ENCODE measurements at places on chromosomes 7 and 10.
A peak's percentile ranks its signal among the peaks of the same experiment; 100 is the strongest.

DNA sequence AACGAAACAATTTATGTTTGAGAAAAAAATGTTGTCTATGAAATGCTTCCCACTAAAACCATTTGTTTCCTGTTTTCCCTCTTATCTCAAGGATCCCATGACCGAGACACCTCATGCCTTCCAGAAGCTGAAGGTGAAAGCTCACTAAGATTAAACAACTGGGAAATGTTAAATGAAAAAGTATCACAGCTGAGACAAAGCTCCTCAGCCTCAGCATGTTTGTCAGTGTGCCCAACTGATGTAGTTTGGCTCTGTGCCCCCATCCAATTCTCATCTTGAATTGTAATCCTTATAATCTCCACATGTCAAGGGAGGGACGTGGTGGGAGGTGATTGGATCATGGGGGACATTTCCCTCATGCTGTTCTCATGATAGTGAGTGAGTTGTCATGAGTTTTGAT, 327.3 kb downstream of the HTR7 start:
- no peak for DNase-seq

GRCh38 chr10:21518641-21519396, 6.7 kb downstream of the SKIDA1 start:
- DNase-seq = no peak

DNA sequence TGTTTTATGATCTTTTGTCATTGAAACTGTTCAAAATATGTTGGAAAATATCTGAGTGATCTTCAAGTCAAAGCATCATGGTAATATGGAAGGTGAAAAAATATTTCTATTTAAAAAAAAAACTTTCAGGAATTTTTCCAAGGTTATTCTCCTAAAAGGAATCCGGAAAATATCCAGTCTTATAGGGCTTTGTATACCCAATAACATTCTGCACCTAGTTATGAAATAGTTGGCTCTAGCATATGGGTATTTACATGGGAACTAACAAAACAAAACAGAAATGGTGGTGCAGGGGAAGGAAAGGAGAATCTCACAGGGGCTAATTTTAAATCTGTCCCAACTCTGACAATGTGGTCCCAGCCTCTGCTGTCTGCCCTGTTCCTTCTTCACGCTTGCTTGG, 167.1 kb upstream of the RHEB start:
- no peak for DNase-seq

- no peak for DNase-seq
Measured at GRCh38 chr7:7427363-7427762, 108.3 kb downstream of the COL28A1 start.

DNA sequence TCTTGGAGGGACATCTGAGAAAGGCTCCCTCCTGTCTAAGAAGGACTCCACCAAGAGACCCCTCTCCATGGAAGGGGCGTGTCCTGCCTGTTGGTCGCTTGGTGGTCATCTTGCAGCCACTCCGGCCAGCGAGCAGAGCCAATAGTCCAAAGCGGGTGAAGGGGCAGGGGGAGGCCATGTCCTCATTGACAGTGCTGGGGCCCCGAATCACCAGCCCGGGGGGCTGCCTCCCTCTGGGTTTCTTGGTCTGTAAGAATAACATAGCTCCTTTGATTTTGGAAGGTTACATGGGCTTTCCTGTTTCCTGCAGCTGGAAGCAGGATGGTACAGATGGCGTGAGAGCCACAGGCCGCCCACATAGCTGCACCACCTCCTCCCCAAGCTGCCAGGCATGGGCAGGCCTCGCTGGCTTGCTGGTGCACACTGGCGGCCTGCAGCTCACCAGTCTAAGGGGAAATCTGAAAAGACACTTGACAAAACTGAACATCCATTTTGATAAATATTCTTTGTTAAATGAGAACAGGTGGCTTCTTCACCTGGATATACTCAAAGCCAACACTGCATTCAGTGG, 105.8 kb downstream of the ARHGAP22 start:
- no peak for DNase-seq

DNA sequence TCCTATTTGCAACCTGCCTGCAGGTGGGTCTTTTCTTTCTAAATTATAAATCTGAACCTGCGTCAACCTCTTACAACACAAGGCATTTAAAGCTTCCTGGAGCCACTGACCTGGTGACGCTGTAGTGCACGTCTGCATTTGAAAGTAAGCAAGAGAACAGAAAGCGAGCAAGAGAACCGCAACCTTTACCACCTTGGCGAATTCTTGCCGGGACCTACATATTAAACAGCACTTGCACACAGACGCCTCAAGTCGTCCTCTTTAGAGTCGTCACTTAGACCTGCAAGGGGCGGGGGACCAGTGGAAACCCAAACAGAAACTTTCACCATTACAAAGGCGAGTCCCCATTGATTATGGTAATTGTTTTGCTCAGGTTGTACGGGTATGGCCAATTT, 9.5 kb downstream of the GLI3 start:
- peak; percentile 28 for DNase-seq

DNA sequence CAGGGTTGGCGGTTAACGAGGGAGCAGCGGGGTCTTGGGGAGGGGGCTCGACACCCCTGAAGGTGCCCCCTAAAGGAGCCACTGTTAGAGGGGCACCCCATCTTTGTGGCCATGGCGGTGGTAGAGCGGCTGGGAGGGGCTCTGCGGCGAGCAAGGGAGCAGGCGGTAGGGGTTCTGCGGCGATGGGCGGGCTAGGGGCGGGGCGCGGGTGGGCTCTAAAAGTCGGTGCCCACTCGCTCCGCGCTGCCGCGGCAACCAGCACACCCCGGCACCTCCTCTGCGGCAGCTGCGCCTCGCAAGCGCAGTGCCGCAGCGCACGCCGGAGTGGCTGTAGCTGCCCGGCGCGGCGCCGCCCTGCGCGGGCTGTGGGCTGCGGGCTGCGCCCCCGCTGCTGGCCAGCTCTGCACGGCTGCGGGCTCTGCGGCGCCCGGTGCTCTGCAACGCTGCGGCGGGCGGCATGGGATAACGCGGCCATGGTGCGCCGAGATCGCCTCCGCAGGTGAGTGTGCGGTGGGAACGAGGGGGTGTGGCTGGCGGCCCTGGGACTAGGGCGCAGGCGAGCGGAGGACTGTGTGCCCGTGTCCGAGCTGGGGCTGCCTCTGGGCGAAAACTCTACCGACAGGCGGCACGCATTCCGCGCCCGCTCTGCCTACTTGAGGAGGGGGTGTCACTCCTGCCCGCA, at the start of gene MEST:
Gene MEST, plus strand, starts transcription at position 245 of the 682 bp plus-strand sequence. Its CDS starts 229 bp downstream, at position 474.
- no peak for DNase-seq

GRCh38 chr10:20228729-20229128, 412.5 kb downstream of the PLXDC2 start:
- DNase-seq = no peak

GRCh38 chr7:132666071-132666773, 90.0 kb upstream of the PLXNA4 start:
- peak; percentile 30 for DNase-seq

GRCh38 chr10:123455861-123456260, 210.3 kb upstream of the GPR26 start:
- DNase-seq = no peak

- no peak for DNase-seq
Measured at GRCh38 chr10:95499482-95499989, 61.6 kb downstream of the SORBS1 start.

DNA sequence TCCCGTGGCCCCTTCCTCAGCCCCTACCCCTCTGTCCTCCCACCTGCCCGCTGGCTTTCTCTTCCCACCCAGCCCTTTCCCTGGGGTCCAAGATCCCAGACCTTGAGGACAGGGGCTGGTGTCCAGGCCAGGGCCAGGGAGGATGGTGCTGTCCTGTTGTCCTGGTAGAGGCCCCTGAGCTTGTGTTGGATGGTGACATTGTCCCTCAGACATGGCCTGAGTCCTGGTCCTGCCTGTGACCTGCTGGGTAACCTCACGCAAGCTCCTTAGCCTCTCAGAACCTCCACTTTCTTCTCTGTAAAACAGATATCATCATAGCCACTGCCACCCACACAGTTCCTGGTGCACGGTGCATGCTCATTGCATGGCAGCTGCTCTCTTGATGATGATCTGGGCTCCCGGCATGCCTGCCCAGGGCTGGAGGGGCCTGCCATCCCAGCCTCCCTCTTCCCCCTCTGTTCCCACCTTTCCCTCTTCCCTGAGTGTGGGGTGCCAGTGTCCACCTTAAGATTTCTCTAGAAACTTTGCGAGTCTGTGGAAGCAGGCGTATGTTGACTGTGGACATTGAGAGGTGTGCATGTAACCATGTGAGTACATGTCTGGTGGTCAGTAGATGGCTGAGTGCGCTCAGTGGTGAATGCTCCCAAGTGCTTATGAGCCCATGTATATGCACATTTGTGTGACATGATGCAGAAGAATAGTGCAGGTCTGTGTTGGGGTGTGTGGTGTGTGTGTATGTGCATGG, 60.4 kb downstream of the NEURL1 start:
- DNase-seq = peak; percentile 77

DNA sequence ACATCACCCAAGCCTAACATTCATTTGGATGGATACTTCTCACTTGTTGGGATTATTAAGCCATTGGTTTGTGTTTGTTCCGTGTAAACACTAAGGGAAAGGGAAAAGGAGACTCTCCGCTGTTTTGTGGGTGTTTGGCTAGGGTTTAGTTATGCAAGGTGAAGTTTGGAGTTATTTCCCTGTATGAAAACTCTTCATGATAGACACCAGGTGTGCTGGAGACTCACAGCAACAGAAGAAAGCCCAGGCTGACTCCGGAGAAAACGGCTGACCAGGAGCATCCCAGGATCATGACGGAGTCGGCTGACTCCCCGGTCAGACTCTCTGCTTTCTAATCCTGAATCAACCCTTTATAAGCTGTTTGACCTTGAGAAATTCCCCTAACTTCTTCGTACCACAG, 94.1 kb upstream of the KLF6 start:
- no peak for DNase-seq

DNA sequence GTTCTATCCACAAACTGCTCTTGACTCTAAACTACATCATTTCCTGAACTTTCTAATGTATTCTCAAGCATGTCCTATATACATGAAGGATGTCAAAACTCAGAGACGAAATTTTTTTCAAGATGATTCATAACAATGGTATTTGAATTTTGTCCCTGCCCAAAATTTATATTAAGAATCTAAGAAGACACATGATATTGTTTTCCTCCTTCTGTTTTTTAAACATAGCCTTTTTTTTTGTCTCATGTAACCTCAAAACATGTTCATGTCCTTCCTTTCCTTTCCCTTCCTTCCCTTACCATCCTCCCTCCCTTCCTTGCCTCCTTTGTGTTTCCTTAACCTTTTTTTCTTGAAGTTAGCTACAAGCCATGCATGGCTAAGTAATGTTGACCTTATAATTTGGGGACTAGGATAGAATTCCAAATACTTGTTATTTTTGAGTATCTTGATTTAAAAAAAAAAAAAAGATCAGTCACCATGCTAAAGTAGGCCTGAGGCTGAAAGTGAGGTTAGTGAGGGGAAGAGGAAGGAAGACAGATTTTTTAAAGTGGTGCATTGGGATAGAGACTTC, 163.0 kb downstream of the SUGCT start:
- no peak for DNase-seq

GRCh38 chr10:29169021-29169420, 119.8 kb upstream of the LYZL1 start:
- DNase-seq = no peak

DNA sequence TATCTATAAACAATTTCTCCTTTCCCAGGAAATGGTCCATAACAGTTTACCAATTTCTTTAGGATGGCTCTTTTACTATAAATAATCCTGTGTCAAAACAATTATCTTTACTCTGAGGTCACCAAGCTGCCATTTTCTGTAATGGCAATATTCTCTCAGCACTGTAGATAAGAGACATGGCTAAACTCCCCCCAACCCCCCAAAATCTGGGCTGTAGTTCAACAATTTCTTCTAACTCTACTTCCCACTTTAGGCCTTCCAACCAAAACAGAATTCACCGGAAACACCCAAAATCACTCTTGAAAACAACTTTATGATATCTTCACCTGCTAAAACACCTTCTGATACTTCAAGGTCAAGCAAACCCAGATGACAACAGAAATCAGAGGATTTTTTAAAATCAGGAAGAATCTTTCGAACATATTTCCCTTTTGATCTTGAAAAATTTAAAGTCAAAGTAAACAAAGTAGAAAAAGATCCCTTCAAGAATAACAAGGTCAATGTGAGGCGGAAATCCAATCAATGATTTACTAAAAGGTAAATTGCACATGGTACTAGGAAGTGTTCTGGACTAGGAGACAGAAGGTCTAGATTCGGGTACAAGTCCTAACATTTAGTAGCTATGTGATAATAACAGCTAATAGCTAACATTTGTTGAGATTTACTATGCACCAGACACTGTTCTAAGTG, 176.8 kb downstream of the CPEB3 start:
- DNase-seq = no peak

- no peak for DNase-seq
Measured at GRCh38 chr7:13856012-13856411, 133.5 kb downstream of the ETV1 start.

DNA sequence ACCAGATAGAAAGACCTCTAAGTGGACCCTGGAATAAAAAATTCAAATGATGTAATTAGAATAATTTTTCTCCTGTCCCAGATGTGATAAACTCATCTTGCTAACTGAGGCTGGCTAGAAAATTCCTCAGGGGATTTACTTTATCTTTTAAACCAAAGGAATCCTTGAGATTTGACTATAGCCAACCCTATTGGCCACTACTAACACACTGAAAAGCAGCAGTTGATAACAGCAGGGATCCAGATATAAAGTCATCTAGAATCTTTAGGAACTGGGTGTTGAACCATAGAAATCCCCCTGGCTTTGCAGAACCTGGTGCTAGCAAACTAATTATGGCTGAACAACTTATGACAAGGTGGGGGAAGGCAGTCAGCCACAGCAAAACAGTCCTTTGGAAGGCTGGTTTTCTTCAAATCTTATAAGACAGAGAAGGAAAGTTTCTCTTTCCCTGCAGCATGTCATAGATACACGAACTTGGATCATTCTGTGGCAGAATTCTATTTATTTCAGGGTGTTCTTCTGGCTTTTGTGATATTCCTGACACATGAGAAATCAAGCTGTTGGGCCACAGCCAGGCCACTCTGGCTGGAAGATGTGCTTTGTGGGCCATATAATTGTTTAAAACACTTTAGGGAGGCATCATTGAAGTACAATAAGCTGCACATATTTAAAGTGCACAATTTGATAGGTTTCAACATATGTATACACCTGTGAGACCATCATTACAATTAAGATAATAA, 643.6 kb downstream of the SORCS3 start:
- DNase-seq = no peak

Measured in activated CD4-positive, alpha-beta memory T cell treated with anti-CD3 and anti-CD28 coated beads for 36 hours (primary cell).